ENCODE measurements at places on chromosomes 3 and 15. TPM values are rescaled to one million over a fixed set of nuclear protein-coding genes. Genes with fewer than 3 reads are reported as not detected.

MAPK6 gene
- 29.6 TPM for total RNA-seq

KLHL25 gene
- 3.0 TPM for total RNA-seq

DNAH1 gene
- 0.50 TPM for total RNA-seq

MAGI1 gene
- total RNA-seq, result 6.4 TPM

LARP6 gene
- total RNA-seq, result 83.9 TPM

PLSCR2 gene
- not detected for total RNA-seq

ZNF80 gene
- not detected for total RNA-seq

PYGO1 gene
- total RNA-seq, result 5.9 TPM

FAIM gene
- 11.1 TPM for total RNA-seq

ASB14 gene
- total RNA-seq, result not detected

RLBP1 gene
- total RNA-seq, result not detected

AP3S2 gene
- 21.7 TPM for total RNA-seq

SSR3 gene
- 214 TPM for total RNA-seq

CHRNA3 gene
- not detected for total RNA-seq

RARRES1 gene
- total RNA-seq, result 36.8 TPM

FXR1 gene
- total RNA-seq, result 100 TPM

NR2C2 gene
- total RNA-seq, result 14.5 TPM

ARGFX gene
- not detected for total RNA-seq

PCCB gene
- total RNA-seq, result 50.8 TPM

RARB gene
- total RNA-seq, result 8.7 TPM

OR5K1 gene
- total RNA-seq, result not detected

CLDN18 gene
- total RNA-seq, result not detected

FOXL2 gene
- total RNA-seq, result under 0.01 TPM

CCR5 gene
- not detected for total RNA-seq

TNK2 gene
- total RNA-seq, result 10.9 TPM

DAZL gene
- total RNA-seq, result not detected

FGF7 gene
- 9.2 TPM for total RNA-seq

ERC2 gene
- total RNA-seq, result 0.30 TPM

PDZRN3 gene
- 3.7 TPM for total RNA-seq

SUSD5 gene
- 6.2 TPM for total RNA-seq

Measured in bronchus fibroblast of lung (primary cell).